CD4-positive, alpha-beta T cell (primary cell): ENCODE measurements at places on chromosomes 12 and 14. TPM values are rescaled to one million over a fixed set of nuclear protein-coding genes. Genes with fewer than 3 reads are reported as not detected.

Gene ZFHX2
- 0.19 TPM for total RNA-seq

Gene CDKL1
- total RNA-seq, result 2.4 TPM

Gene NGB
- not detected for total RNA-seq

Gene FSCB
- total RNA-seq, result not detected

Gene TSPAN8
- total RNA-seq, result not detected

Gene RBP5
- not detected for total RNA-seq

Gene FAM181A
- not detected for total RNA-seq

Gene SLC7A8
- total RNA-seq, result 0.80 TPM

Gene ANKRD33
- not detected for total RNA-seq

Gene CD163
- 1.1 TPM for total RNA-seq

DNA sequence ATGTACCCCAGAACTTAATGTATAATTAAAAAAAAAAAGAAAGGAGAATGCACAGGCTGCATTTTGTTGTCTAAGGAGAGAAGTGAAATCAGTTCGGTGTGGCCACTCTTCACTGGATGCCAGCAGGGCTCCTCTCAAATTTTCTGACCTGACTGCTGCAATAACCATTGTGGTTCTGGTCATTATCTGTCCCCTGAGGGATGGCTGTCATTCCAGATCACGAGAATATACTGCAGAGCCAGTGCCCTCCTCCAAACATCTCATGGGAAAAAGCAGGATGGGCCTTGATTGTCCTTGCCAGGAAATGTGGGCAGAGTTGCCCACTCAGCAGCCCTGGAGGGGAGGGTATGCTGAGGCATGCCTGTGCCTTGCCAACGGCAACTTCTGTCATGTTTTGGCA lies 139.1 kb downstream of the SLC8A3 start:
- DNase-seq, result no peak

- DNase-seq, result no peak
Observed at GRCh38 chr12:85626001-85626783, 210.0 kb downstream of the RASSF9 start.

GRCh38 chr14:76203086-76204001 lies 51.6 kb downstream of the GPATCH2L start:
- no peak for DNase-seq

DNA sequence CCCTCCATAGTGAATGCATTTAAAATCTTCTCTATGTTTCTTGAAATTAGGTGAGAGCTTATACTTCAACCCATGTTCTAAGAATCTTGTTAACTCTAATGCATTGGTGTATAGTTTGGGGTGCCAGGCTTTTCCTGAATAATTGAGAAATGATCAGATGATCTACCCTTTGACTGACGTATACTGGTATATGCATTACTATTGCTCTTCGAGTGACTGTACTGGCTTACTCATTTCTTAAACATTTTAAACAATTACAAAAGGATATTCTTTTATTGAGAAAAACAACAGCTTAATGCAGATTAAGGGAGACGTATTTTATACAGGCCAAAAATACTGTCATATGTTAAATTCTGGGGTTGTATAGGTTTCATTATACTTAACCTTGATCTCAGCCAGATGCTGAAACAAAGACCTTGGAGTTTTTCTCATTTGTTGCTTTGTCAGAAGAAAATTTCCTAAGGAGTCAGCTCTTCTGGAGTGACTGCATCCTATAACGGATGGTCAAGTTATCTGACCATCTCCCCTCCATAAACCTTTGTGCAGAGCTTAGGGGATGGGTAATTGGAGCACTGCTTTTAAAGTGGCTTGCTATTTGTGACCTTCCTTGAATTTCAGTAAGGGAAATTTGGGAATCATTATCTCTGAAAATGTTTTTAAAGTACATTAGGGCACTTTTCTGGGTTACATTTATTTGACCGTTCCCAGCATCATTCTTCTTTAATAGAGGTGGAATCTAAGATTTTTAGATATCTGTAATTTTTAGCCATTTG lies 507.6 kb downstream of the PCNX1 start:
- no peak for DNase-seq

GRCh38 chr12:128424931-128425431 lies 158.0 kb downstream of the TMEM132C start:
- no peak for DNase-seq

- DNase-seq, result no peak
Observed at GRCh38 chr12:104494793-104495158, 38.0 kb downstream of the CHST11 start.

DNA sequence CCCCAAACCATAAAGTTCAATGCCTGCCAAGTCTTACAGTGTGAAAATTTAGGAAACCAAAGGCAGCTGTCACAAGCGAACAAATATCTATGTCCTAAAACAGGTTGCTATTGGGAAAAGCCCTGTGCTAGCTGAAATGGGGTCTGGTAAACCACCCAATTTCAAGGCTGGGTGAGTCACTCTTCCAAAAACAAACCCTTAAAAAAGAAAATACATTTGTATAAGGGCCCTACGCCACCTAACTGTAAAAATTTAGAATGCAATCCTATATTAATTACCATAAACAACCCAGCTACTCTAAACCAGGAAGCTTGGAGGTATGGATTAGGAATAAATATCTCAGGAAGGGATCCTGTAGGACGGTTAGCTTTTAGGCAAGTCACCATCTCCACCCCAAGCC lies 32.1 kb downstream of the PRMT8 start:
- no peak for DNase-seq

DNA sequence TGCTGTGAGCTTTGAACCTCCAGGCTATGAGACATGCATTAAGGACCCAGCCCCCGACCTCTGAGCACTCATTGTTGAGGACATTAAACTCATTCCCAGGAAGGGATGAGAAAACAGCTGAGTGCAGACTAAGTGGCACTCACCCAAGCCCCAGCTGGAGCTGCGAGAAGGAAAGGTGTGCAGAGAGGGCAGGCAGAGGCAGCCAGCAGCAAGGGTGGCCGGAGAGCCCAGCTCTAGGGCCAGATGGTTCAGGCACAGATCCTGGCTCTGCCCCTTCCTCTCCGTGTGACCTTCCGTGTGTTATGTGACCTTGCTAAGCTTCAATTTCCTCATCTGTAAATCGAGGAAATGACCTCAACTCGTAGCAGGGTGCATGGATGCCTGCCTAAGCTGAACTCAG lies 3.7 kb downstream of the TSPAN11 start:
- no peak for DNase-seq

- no peak for DNase-seq
Observed at GRCh38 chr14:76584271-76584702, 177.0 kb upstream of the VASH1 start.

GRCh38 chr14:49732896-49733295 lies 35.1 kb upstream of the KLHDC2 start:
- DNase-seq, result no peak

DNA sequence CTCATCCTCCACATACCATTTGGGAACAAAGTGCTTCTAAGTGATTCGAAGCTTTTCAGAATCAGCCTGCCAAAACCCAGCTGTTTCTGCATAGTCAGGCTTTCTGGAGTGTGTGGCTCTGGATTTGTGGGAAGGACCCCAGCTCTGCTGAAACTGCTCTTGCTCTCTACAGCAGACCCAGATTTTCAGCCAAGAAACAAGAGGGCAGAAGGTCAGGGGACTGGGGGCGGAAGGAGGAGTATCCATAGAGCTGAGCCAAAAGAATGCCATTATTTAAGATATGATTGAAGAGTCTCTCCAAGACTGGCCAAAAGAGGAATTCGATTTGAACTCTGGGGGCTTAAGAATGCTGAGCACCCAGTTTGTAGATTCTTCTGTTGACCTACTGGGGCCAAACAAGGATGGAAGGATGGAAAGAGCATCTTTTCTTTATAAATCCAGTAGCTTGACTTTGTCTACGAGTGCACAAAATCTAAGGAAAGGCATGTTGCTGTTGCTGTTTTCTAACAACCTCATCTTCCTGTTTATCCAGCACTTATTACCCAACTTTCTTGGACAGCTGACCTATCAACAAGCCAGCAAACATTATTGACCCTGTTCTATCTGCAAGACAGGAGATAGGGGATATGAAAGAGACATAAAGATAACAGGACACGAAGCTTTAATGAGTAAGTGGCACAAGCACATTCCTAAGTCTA lies 29.2 kb downstream of the FBLN5 start:
- DNase-seq, result no peak

DNA sequence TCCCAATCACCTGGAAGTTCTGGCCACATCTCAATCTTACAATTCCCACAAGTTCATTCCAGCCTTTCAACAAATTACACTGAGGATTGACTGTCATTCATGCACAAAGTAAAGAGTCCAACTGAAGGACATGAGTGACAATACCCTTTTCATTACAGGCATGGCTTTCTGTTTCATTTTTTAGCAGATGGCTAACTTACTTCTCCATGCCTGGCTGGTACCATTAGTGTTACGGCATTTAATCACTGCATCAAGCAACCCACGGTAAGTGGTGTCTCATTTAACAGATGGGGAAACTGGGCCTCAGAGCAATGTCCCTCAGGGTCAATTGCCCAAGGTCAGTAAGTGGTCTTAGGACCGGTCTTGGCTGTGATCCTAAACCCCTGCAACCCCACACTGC lies 114.4 kb downstream of the PRICKLE1 start:
- DNase-seq, result no peak

GRCh38 chr12:2795291-2796186 lies 769 bp downstream of the FKBP4 start:
- peak; percentile 59 for DNase-seq

GRCh38 chr12:19912991-19913390 lies 455.3 kb upstream of the PDE3A start:
- DNase-seq, result no peak

- DNase-seq, result no peak
Observed at GRCh38 chr12:125564753-125565152, 499.5 kb downstream of the AACS start.

DNA sequence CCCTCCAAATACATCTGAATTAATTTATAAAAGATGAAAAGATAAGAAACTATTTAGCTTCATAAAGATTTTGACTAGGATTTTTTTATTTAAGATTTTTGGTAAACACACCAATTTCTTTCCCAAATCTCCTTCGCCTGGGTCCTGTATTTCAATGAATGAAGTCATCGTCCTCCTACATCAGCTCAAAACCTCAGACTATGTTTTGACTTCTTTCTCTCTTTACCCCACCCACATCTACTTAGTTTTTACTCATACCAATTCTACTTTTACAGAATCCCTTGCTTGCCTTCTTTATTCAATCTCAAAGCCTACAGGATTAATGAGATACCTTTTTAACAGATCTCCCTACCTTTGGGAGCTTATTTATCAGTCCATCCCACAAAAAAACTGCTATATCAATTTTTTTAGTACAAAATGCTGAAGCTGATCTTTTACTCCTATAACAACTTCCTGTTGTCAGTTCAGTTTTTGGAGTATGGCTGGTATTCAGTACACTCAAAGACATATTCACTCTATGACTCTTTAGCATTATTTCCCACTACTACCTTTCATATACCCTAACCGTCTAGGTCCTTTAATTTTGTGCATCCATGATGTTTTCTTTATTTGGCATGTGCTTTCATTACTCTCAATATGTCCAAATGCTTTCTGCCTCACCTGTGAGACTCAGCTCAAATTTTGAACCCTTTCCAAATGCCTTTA lies 18.7 kb upstream of the CCDC91 start:
- no peak for DNase-seq

DNA sequence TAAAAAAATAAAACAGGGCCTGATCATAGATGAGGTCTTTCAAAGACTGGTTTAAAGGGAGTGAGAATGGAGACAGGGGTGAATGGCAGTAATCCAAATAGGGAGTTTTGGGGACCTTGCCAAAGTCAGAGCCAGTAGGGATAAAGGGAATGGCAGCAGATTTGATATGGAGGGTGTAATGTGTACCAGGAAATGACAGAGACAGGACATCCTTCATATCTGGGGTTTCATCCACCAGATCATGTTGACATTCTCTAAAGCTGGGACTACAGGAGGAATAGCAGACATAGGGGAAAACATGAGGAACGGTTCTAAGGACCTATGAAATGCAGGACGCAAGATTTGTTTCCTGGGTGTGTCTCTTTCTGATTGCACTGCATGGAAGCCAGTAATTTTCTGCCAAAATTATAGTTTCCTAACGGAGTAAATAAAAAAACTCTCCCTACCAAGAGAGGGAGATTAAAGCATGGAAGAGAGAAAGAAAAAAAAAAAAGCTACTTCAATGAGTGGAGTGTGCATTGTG lies 169.9 kb downstream of the PRKD1 start:
- no peak for DNase-seq

- no peak for DNase-seq
Observed at GRCh38 chr14:71321574-71322315, 414.5 kb downstream of the PCNX1 start.

GRCh38 chr14:100078997-100079725 lies 13.9 kb downstream of the EVL start:
- peak; percentile 74 for DNase-seq

GRCh38 chr12:52836042-52836466 lies 1.9 kb upstream of the KRT79 start:
- DNase-seq, result no peak

- no peak for DNase-seq
Observed at GRCh38 chr12:95446506-95446900, 27.4 kb upstream of the METAP2 start.

DNA sequence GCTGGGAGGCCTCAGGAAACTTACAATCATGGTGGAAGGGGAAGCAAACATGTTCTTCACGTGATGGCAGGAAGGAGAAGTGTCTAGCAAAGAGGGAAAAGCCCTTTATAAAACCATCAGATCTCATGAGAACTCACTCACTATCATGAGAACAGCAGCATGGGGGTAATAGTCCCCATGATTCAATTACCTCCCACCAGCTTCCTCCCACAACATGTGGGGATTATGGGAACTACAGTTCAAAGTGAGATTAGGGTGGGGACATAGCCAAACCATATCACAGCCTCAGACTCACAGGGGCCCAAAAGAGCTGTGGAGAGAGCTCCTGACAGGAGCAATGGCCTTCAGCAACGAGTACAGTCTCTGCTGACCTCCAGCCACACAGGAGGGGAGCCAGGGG lies 151.4 kb downstream of the GXYLT1 start:
- no peak for DNase-seq

- no peak for DNase-seq
Observed at GRCh38 chr12:26229910-26230309, 34.5 kb downstream of the SSPN start.

DNA sequence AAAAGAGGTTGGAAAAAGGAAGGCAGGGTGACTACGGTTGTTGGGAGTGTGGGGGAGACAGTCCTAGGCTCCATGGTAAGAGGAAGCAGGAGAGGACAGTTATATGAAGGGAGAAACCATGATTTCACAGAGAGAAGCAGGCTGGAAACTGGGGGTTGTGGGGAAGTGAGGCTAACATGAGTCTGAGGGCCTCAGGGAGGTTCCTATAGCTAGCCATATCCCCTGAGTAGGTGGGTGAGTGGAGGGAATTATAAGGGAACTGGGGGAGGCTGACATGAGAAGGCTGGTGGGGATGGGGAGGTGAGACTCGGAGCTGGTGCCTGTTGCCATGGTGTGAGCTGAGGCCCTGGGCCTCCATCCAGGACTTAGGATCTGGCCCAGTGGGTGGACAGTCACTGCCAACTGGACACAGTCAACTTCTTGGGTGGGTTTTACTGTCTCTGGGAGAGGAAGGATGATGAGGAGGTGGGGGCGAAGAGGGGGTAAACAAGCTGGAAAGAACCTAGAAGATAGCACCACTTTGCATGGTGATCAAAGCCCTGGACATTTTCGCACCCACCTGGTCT lies 1.4 kb downstream of the RNASE13 start:
- no peak for DNase-seq
